ENCODE measurements at places on chromosomes 7 and 10.
A peak's percentile ranks its signal among the peaks of the same experiment; 100 is the strongest.

GRCh38 chr7:55006499-55006898 is 12.3 kb upstream of the EGFR start:
- DNase-seq = no peak

DNA sequence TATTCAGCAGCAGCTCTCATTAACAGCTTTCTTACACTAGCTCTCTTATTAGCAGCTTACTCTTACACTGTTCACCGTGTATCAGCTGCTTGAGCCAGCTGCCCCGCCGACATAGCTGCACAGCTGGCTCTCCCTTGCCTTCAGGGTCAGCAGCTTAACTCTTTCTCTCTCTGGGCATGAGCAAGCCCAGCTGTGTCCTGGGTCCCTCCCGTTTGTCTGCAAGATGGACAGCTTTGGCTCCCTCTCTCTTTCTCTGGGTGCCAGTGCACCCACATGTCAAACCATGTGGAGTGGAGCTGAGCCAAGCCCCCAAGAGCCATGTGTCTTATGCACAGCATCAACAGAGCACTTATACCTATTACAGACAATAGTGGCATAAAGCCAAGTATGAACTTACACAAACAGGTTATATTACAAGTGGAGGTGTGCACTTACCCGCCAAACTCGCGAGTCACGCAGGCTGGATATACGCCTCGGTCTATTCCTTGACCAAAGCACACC is 35.7 kb upstream of the MTPAP start:
- DNase-seq = peak; percentile 77

- DNase-seq = no peak
These were observed 375.5 kb upstream of the LRRTM3 start for GRCh38 chr10:66550351-66550750.

GRCh38 chr7:21934808-21935207 is 10.9 kb downstream of the CDCA7L start:
- DNase-seq = no peak

- DNase-seq = peak; percentile 34
These were observed 75.4 kb downstream of the HDAC9 start for GRCh38 chr7:18570890-18571478.

Measured in NCI-H524 (cell line).